ENCODE measurements at places on chromosomes 2 and 18. TPM values are rescaled to one million over a fixed set of nuclear protein-coding genes. Genes with fewer than 3 reads are reported as not detected.

The OTOS gene
- total RNA-seq, result not detected

The GIGYF2 gene
- total RNA-seq, result 40.2 TPM

The SUCLG1 gene
- total RNA-seq, result 39.8 TPM

The SCN9A gene
- 0.38 TPM for total RNA-seq

The CYTIP gene
- total RNA-seq, result 0.08 TPM

The SYT4 gene
- total RNA-seq, result not detected

The HRH4 gene
- total RNA-seq, result not detected

The RPE gene
- total RNA-seq, result 68.6 TPM

The PAIP2B gene
- 1.8 TPM for total RNA-seq

The FSHR gene
- not detected for total RNA-seq

The DCDC2C gene
- total RNA-seq, result not detected

The TMEM131 gene
- 14.1 TPM for total RNA-seq

The CDH2 gene
- not detected for total RNA-seq

The IL36RN gene
- total RNA-seq, result 1.4 TPM

The LYPD1 gene
- not detected for total RNA-seq

The RAB6C gene
- total RNA-seq, result not detected

The DPP10 gene
- total RNA-seq, result not detected

The MYOM1 gene
- 0.13 TPM for total RNA-seq

The DUSP19 gene
- total RNA-seq, result 0.37 TPM

The ABCA12 gene
- not detected for total RNA-seq

The ARL6IP6 gene
- total RNA-seq, result 16.7 TPM

The ACVR1 gene
- 6.6 TPM for total RNA-seq

The SPDYA gene
- total RNA-seq, result 0.46 TPM

The DSC2 gene
- 4.9 TPM for total RNA-seq

The DNAH6 gene
- 0.05 TPM for total RNA-seq

The SMAD7 gene
- total RNA-seq, result 72.3 TPM

The PROM2 gene
- 72.2 TPM for total RNA-seq

The SERPINB13 gene
- total RNA-seq, result not detected

The CPLX4 gene
- total RNA-seq, result not detected

The ITPRIPL1 gene
- not detected for total RNA-seq

The MZT2B gene
- 414 TPM for total RNA-seq

The NAT8 gene
- total RNA-seq, result not detected

The FN1 gene
- total RNA-seq, result 0.03 TPM

The REG3G gene
- not detected for total RNA-seq

The SH2D6 gene
- 0.08 TPM for total RNA-seq
